Activated T-cell treated with anti-CD3 and anti-CD28 coated beads for 4 hours (primary cell): ENCODE measurements at places on chromosomes 7 and 10.

DNA sequence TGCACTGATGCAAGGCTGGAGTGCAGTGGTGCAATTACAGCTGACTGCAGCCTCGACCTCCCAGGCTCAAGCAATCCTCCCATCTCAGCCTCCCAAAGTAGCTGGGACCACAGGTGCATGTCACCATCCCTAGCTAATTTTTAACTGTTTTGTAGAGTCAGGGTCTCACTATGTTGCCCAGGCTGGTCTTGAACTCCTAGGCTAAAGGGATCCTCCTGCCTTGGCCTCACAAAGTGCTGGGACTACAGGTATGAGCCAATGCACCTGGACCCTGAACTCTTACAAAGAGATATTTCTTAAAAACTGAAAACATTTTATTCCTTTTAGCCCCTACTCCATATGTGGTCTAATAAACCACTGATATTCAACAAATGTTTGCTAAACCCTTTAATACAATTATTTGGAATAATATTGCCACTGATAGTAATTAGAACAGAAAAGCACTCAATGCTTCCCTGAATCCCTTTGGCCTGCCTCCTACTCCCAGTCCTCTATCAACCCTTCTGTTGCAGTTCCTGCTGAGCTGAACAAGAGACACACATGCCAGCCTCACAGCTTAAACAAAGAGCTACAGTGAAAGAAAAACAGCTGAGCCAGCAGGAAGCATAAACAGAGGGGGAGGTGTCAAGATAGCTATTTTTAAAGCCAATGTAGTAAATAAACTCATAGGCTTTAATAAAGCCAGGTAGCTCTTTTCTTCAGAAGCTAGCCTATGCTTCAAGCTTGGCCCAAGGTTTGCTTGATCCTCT is 7.0 kb upstream of the GNAI1 start:
- no peak for DNase-seq

- peak; percentile 21 for DNase-seq
Measured at GRCh38 chr7:5629941-5630340, 151.5 kb downstream of the RNF216 start.

GRCh38 chr7:114710499-114710898 is 211.4 kb upstream of the MDFIC start:
- no peak for DNase-seq

GRCh38 chr10:6020826-6021225 is 41.3 kb downstream of the IL2RA start:
- no peak for DNase-seq

GRCh38 chr10:131274883-131275282 is 36.6 kb downstream of the TCERG1L start:
- no peak for DNase-seq

DNA sequence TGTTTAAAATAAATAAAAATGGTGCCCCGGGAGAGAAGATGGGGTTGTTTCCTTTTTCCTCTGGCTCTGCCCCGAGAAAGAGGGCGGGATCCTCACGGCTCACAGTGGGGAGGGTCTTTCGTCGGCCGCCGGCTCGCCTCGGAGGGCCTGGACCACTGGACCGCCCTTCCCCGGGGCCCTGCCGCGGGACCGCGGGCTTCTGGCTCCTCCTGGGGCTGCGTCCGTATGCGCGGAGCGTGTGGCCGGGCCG is 3.5 kb upstream of the IGF2BP3 start:
- DNase-seq = no peak

- no peak for DNase-seq
Measured at GRCh38 chr10:87921931-87922688, 58.7 kb downstream of the PTEN start.

- no peak for DNase-seq
Measured at GRCh38 chr10:52100011-52100547, 214.0 kb upstream of the DKK1 start.

DNA sequence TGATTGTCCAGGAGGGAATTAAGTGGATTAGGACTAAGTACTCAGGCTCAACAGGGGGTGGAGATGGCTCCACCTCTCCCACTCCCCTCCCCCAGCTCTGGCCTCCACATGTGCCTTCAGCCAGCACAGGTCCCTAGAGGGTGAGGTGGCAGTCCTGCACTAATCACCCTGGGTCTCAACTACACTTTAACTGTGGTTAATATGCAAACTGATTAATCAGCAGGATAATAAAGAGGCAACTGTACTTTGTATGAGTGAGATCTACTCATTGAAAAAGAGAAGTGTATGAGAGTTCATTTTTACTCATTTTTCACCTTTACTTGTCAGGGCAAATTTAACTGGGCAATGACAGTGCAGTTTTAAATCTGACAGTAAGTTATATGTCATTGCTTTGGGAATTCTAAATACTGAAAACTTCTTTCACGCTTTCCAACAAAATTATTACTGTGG is 223.8 kb upstream of the CCDC6 start:
- DNase-seq = no peak

DNA sequence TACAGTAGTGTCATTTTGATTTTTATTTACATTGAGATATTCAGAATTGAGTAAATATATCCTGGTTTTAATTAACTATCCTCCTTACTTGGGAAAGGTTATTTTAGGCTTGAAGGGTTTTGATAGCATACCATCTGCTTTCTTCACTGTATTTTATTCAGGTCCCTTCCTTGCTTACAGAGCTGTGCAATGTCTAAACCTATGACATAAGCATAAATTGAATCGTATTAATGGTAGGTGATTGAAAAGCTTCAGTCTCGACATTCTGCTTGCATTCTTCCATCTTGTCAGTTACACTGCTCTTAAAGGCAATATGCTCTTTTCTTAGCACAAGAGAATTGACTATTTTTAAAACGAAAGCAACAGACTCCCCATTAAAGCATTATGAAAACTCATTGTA is 102.5 kb downstream of the ARID5B start:
- no peak for DNase-seq

DNA sequence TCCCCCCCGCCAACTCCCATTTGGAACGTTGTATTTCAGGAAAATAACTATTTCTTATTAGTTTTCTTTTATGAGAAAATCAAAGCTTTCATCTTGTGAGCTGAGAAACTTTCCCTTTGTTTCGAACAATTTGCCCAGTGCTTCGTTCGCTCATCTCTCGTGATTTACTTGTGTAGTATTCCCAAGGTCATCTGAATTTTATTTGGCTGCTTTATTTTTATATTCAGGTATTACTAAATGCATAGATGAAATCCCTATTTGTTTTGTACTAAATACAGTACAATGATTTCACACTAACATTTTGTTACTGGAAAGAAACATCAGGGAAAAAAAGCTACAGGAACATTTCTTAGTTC is 12.0 kb upstream of the EBLN1 start:
- DNase-seq = no peak

DNA sequence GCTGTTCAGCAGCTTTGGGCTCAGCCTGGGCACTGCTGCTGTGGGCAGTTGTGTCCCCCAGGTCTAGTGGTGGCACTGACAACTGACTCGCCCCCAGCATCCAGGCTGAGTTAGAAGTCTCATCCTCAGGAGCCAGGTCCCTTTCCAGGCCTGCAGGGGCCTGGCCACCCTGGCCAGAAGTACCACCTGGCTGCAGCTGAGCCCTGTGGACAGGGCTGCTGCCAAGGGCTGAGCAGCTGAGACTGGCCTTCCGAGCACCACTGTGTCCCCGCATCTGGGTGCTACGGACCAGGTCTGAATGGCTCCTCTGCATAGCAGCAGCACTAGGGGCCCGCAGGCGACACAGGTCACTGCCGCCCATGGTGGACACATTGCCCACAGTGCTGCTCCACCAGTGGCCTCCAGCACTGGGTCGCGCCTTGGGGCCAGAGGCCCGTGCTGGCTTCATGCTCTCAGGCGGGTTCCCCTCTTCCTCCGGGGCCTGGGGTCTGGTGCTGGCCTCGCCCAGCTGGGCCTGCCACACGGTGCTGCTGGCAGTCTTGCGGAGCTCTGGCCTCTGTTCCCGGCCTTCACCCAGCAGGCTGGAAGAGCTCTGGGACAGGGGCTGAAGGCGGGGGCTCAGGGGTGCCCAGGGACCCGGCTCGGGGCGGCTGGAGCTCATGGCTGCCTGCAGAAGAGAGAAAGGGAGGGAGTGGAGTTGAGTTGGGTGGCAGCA is 6.2 kb downstream of the GPRIN2 start:
- DNase-seq = no peak

DNA sequence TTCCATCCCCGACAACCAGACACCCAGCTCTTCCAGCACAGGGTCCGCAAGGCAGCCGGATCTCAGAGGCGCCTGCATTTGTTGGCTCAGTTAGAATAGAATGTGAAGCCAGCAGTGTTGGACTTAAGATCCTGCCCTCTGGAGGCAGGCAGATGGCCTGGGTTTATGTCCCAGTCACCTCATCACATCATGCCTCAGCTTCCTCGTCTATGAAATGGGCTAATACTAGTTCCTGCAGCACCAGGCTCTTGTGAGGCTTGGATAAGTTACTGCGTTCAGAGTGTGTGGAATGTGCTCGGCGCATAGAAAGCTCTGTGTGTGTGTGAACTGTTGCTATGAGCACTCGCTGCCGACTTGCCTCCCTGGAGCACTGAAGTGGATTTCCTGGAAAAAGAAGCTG is 202.5 kb upstream of the GPR26 start:
- no peak for DNase-seq

DNA sequence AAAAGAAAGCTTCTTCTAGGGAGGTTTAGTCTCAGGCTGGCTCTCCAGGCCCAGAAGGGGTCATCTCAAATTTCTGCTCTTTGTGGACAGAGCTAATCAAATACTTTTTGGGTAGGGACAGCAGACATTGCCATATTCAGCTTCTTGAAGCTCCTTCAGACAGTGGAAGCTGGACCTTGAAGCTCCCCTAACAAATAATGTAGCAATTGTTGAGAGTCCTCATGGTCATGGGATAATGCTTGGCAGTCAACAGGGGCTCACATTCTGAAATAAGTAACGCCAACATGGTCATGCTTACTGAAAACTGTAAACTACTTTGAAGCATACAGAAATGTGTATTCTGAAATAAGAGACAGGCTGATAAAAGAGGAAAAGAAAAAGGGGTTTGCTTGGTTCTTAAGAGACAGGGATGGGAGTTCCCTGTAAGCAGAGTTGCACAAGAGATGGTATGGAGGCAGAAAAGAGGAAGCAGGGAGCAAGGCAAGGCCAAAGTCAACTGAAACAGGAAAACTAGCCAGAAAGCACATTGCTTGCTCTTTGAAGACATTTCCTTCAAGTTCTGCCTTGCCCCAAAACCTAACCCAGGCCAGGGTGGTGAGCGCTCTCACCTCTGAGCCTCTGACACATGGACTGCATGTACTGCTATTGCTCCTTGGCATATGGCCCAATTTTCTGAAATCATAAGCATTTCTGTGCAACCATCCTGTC is 53.1 kb upstream of the KMT2E start:
- no peak for DNase-seq

DNA sequence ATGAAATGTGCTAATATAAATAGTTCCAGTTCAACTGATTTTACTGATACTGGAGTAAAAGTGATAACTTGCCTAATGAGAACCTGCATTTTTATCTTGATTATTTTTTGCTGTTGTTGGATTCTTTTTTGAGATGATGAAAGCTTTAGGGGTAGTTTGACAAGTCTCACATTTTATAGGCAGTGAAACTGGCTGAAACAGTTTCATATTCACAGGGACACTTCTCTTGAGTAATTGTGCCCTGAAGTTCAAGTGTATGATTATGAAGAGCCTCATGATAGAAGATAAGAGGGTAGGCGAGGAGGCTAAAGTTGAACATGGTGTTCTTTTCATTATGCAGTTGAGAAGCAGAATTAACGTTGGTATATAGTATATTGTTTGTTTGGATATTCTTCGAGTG is 5.1 kb downstream of the AUTS2 start:
- no peak for DNase-seq

- no peak for DNase-seq
Measured at GRCh38 chr7:100373261-100373831, at the start of gene PILRA. Gene PILRA, plus strand, starts transcription at chr7:100373487. Its CDS starts 170 bp downstream, at chr7:100373657.

- DNase-seq = no peak
Measured at GRCh38 chr7:70093205-70093904, 495.1 kb downstream of the AUTS2 start.

- no peak for DNase-seq
Measured at GRCh38 chr10:52136921-52137320, 177.2 kb upstream of the DKK1 start.

- no peak for DNase-seq
Measured at GRCh38 chr7:74103219-74103772, 19.7 kb downstream of the LIMK1 start.

GRCh38 chr10:5887029-5887428 is 2.7 kb downstream of the ANKRD16 start:
- DNase-seq = no peak

DNA sequence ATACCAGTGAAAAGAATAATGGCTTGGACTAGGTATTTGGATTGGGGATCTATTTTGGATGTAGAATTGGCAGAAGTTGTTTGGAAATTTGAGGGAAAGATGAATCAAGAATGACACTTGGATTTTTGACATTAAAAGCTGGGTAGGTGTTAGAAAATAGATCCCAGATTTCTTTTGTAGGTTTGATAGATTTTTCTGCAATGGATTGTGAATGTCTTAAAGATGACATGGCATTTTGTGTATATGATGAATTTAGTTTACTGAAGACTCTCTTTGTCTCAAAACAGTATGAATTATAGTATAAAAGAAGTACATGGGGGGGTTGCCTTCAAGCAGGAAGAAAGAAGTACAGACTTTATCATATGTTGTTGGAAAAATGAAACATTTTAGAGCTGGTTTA is 75.8 kb downstream of the MPLKIP start:
- DNase-seq = no peak

- DNase-seq = no peak
Measured at GRCh38 chr10:31604096-31604495, 285.1 kb downstream of the ZEB1 start.

GRCh38 chr7:128815289-128815942 is 14.8 kb upstream of the FLNC start:
- DNase-seq = no peak

GRCh38 chr10:79424221-79425073 is 21.0 kb downstream of the ZCCHC24 start:
- no peak for DNase-seq

- DNase-seq = no peak
Measured at GRCh38 chr10:1292611-1293031, 236.4 kb downstream of the WDR37 start.

DNA sequence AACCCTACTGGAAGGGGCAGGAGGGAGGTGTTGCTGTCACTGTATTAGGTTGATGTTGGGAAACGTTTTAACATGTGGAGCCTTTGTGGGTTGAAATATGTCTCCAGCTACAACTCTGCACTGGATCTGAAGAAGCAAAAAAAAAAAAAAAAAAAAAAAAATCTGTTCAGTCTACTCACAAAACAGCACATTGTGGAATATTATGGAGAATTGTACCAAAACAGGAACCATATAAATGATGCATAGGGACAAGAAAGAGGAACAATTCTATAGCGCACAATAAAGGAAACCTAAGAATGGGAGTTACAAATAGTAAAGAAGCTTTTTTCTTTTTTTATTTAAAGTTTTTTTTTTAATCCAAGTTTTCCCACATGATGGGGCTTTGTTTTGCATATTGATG is 63.8 kb downstream of the CCSER2 start:
- DNase-seq = no peak
